ENCODE measurements at places on chromosomes 6 and 20. TPM values are rescaled to one million over a fixed set of nuclear protein-coding genes. Genes with fewer than 3 reads are reported as not detected.

GRCh38 chr6:145749632-145750031, 14.3 kb upstream of the EPM2A start:
- DNase-seq: no peak
- H3K36me3 ChIP-seq: peaks cover 13% of the 10 kb centered on the region
- peaks cover 2% of the 10 kb centered on the region for H3K4me1 ChIP-seq
- H3K27ac ChIP-seq: no peak overlapping the region
- H3K27me3 ChIP-seq: no peaks in the 10 kb centered on the region

GRCh38 chr20:31644701-31645100, 7.0 kb downstream of the COX4I2 start:
- H3K4me1 ChIP-seq: no peaks in the 10 kb centered on the region
- H3K27ac ChIP-seq: no peak overlapping the region
- no peak overlapping the region for H3K4me3 ChIP-seq
- no peak for DNase-seq

DNA sequence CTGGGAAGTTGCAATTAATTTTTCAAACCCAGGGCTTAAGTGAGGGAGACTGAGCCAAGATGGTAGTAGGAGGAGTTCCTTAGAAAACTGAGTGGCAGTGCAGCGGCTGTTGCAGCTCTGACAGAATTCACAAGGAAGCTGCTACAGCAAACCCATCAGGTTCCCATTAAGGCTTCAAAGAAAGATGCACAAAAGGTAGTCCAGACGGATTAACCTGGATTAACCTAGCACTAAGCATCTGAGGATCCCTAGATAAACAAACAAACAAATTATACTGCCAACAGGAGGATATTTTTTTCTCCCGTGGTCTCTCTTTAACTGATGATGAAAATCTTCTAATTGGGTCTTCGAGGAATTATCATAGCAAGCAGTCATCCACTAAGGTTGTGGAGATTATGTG, 5.2 kb downstream of the TENT5A start:
- H3K36me3 ChIP-seq: peaks cover 2% of the 10 kb centered on the region
- H3K27ac ChIP-seq: no peak overlapping the region

GRCh38 chr6:166898910-166899309, 57.4 kb downstream of the RNASET2 start:
- H3K27ac ChIP-seq: no peak overlapping the region
- H3K4me3 ChIP-seq: no peak overlapping the region
- no peaks in the 10 kb centered on the region for H3K36me3 ChIP-seq
- no peak for DNase-seq

DNA sequence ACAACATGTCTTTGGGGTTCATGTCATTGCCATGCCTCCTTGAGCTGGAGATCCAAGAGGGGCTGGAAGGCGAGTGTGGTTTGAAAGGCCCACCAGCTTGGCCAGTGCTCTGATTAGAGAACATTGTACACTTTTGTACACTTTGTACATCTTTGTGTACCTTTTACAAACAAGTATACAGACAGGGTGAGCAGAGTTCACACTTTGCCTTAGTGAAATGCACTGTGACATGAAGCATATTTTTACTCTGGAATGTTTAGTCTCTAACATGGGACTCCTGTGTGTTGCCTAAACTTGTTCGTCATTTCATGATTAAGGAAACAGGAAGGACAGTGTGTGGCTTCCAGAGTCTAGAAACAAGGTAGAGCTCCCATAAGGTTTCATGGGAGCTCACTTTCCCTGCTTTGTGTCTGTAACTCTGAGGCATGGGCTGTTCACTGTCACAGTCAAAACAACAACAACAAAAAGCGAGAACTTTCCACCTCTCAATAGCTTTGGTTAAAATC, 225.8 kb upstream of the SOX4 start:
- no peaks in the 10 kb centered on the region for H3K36me3 ChIP-seq
- DNase-seq: no peak
- peak overlapping the region; percentile 23 for H3K27ac ChIP-seq
- H3K4me3 ChIP-seq: no peak overlapping the region
- H3K4me1 ChIP-seq: peaks cover 34% of the 10 kb centered on the region
- H3K27me3 ChIP-seq: no peaks in the 10 kb centered on the region

GRCh38 chr20:32893263-32894025, 34.7 kb downstream of the EFCAB8 start:
- no peak for DNase-seq
- no peak overlapping the region for H3K27ac ChIP-seq
- H3K4me1 ChIP-seq: no peaks in the 10 kb centered on the region

Gene RNF144B
- 5.4 TPM for total RNA-seq

Gene CCN2
- total RNA-seq: 683 TPM

Gene ACOT13
- 18.7 TPM for total RNA-seq

Gene CRISP3
- total RNA-seq: 0.85 TPM

Gene CLPSL2
- total RNA-seq: not detected

Gene PGBD1
- total RNA-seq: 8.9 TPM

Gene ID4
- total RNA-seq: 114 TPM

All from mesothelial cell of epicardium (in vitro differentiated cells).